ENCODE measurements at places on chromosomes 3 and 15.

DNA sequence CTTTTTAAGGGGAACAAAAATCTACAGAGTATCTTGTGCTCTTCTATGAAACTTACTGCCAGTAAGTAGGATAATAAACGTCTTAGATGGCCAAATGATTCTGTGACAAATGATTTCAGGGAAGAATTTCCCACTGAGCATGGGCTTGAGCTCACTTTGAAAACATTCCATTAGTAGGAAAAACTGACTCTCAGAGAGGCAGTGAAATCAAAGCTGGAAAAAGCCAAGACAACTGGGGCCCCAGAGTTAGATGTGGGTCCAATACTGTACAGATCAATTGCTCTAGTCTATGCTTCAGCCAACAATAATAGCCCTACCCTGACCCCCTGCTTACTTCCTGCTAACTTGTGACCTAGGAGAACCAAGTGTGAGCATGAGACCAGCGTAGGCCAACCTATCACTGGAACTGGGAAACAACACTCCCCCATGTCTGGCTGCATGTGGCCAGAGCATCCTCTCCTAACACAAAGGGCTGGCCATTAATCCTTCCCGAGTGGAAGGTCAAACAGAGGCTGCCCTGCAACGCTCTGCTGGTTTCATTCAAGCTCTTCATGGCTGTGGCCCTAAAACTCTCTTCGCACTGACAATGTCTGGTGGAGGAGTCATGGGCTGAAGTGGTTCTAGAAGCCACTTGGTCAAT lies 68.8 kb downstream of the FOXB1 start:
- DNase-seq, result no peak

GRCh38 chr15:27797765-27798164 lies 301.4 kb downstream of the OCA2 start:
- no peak for DNase-seq

GRCh38 chr3:94525043-94525442 lies 462.2 kb downstream of the NSUN3 start:
- DNase-seq, result no peak

DNA sequence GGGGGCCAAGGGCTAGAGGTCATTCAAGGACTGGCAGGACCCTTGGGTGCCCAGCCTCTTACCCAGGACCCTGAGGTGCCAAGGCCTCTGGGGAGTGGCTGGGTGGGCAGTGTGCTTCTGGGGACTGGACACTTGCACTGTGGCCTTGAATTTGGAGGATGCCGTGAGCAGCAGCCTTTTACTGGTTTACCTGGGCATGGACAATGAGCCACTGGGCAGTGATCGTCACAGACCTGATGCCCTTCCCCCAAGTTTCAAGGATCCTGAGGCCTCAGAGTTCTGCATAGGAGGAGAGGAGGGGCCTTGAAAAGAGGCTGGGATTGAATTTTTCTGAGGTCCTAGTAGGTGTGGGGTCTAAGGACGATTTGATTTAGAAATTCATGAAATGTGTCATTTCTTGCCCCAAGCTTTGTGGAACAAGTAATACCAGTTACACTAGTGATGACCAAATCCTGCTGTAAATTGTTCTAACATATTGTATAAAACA lies 146.1 kb upstream of the TPM1 start:
- DNase-seq, result no peak

DNA sequence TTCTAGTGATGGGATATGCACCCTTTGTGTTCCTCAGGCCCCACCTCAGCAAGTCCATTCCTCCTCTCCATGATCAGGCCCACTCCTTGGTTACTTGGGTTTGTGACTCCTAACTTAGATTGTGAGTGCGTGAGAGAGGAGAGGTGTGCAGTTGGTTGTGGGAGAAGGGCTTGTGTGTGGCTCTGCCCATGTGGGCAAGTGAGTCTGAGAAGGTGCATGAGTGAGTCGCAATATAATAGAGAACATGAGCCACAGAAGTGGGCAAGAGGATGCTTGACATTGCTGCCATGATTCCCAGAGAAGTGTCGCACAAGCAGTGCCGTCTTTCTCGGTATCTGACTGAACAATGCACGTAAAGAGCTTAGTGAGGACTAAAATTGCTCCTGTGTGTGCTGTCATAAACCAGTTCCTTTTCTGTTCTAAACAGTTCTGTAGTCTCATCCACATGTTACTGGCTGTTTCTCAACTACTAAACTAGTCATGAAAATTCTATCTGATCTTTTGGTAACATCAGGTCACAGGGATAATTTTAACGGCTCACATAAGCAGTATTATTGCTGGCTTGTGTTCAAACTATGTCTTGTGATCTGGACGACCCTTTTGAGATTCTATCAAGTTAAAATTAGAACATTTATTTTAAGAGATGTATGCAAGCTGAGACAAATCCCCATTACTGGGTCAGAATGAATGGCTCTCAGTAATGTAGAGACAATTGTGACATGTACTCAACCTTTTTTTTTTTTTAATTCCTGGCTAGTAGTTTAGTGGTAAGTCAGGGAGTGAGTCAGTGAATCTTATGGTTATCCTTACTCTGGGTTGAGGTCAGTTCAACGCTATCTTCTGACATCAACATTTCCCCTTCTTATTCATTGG lies 25.6 kb downstream of the GYG1 start:
- no peak for DNase-seq

GRCh38 chr3:47310391-47310790 lies 27.6 kb downstream of the KLHL18 start:
- no peak for DNase-seq

All from lower lobe of right lung (tissue), 2 donors.